Natural killer cell (primary cell): ENCODE measurements at places on chromosomes 4 and X. TPM values are rescaled to one million over a fixed set of nuclear protein-coding genes. Genes with fewer than 3 reads are reported as not detected.

Gene TCEAL2
- total RNA-seq = not detected

Gene CYP4V2
- total RNA-seq = 27.9 TPM

GRCh38 chrX:109537324-109537665 lies 651 bp downstream of the NXT2 start:
- no peak for DNase-seq
- H3K27me3 ChIP-seq = no peaks in the 10 kb centered on the region
- H3K4me3 ChIP-seq = peak overlapping the region; percentile 79
- peaks cover 2% of the 10 kb centered on the region for H3K4me1 ChIP-seq

DNA sequence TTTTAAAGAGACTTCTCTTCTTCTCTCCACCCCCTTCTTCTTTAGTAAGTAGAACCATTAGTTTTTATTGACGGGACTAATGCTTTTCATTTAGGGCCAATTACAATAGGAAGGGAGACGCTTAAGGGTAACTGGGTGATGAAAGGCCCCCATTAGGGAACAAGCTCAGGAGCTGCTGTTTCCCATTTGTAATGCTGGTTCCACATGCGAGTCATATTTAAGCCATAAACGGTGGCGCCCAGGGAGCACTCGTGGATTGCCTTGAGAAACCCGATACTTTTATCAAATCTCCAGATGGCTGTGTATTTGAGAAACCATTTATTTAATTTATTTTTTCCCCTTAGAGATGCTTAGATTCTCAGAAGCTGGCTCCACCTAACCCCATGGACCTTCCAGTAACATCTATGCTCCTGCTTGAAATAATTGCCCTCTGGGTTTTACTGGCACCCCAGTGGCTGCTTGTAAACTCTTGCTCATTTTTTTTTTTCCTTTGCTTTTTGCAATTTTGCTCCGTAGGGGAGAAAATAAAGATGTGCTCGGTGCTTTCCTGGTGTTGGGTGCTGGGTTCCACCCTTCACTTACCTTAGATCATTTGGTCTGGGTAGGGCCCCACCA lies 124.2 kb upstream of the MSX1 start:
- no peaks in the 10 kb centered on the region for H3K27me3 ChIP-seq
- no peaks in the 10 kb centered on the region for H3K4me1 ChIP-seq
- DNase-seq = no peak

DNA sequence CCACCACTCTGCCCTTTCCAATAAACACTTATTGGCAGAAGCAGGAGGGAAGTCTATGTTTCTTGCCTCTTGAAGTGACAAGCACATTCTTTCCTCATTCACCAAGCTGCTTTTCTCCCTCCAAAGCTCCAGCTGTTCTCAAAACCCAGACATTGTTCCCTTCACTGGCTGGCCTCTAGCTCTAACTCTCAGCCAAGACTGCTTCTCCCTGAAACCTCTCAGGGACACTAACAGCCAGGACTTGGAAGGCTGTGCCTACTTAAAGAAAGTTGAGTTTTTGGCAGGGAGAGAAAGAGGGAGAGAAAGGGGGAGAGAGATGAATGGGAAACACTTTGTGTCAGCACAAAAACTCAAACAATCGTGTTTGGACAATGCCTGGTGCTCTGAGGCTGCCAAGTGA lies 99.5 kb downstream of the COX18 start:
- no peak overlapping the region for H3K4me3 ChIP-seq
- no peak overlapping the region for H3K27ac ChIP-seq
- no peaks in the 10 kb centered on the region for H3K4me1 ChIP-seq
- no peaks in the 10 kb centered on the region for H3K27me3 ChIP-seq
- no peaks in the 10 kb centered on the region for H3K36me3 ChIP-seq
- DNase-seq = no peak

- no peaks in the 10 kb centered on the region for H3K27me3 ChIP-seq
- no peak overlapping the region for H3K4me3 ChIP-seq
- no peaks in the 10 kb centered on the region for H3K36me3 ChIP-seq
- no peaks in the 10 kb centered on the region for H3K4me1 ChIP-seq
- no peak for DNase-seq
- no peak overlapping the region for H3K27ac ChIP-seq
These were observed 20.0 kb upstream of the AADAT start for GRCh38 chr4:170109586-170110284.

GRCh38 chr4:54904953-54905352 lies 220.4 kb downstream of the KDR start:
- H3K4me3 ChIP-seq = no peak overlapping the region
- peaks cover 2% of the 10 kb centered on the region for H3K27me3 ChIP-seq
- H3K4me1 ChIP-seq = no peaks in the 10 kb centered on the region
- H3K27ac ChIP-seq = no peak overlapping the region
- no peaks in the 10 kb centered on the region for H3K36me3 ChIP-seq
